Hematopoietic multipotent progenitor cell treated with erythropoietin and hydrocortisone succinate and interleukin-3 and kit ligand, for 15 days (in vitro differentiated cells): ENCODE measurements at places on chromosomes 2 and 18.

DNA sequence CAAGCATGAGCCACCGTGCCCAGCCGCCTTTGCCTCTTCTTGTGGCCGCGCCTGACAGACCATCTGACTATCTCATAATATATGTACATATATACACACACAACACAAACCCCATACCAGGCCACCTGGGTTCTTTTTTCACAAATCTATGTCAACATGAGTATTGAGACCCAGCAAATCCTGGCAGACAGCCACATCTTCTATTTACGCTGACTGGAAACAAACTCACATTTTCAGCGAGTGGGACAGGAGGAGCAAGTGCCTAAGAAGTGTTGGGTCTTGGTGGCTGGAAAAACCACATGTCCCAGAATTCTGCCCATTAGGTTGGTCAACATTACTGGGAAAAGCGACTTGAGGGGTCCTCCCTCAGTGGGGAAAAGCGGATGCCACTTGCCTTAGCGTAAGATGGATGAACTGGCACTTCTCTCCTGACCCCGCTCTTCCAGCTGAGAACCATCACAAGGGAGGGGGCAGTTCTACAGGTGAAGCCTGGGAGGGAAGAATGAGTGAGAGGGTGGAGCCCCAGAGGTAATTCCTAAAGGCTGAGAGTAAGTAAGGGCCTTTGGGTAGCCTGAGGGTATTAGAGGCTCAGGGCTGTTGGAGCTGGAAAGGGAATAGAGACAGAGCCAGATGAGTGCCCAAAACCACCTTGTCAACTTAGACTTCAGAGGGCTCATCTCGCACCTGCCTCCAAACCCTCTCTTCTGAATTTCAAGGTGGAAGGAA is 1.9 kb downstream of the SCYGR3 start:
- DNase-seq, result no peak

- no peak for DNase-seq
Observed at GRCh38 chr2:37688771-37689468, 17.5 kb upstream of the CDC42EP3 start.

- no peak for DNase-seq
Observed at GRCh38 chr2:140604096-140604495, 1526.7 kb downstream of the LRP1B start.

DNA sequence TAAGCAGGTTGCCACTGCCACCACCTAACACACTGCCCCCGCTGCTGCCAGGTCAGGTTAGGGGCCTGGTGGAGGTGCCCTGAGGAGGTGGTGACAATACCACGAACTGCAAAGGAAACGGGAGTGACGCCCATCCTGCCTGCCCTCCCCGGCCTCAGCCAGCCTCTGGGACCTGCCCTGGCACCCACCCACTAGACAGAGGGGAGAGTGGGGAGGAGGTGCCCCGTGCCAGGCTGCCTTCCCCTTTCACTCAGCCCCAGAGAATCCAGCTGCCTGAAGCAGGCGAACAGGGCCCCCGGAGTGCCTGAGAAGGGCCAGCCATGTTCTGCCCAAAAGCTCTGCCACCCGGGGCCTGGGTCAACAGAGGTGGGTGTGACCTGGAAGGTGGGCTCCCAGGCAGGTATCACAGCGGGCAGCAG is 44.5 kb upstream of the FOSL2 start:
- DNase-seq, result no peak

GRCh38 chr18:75364512-75365253 is 62.8 kb downstream of the SMIM21 start:
- DNase-seq, result no peak

DNA sequence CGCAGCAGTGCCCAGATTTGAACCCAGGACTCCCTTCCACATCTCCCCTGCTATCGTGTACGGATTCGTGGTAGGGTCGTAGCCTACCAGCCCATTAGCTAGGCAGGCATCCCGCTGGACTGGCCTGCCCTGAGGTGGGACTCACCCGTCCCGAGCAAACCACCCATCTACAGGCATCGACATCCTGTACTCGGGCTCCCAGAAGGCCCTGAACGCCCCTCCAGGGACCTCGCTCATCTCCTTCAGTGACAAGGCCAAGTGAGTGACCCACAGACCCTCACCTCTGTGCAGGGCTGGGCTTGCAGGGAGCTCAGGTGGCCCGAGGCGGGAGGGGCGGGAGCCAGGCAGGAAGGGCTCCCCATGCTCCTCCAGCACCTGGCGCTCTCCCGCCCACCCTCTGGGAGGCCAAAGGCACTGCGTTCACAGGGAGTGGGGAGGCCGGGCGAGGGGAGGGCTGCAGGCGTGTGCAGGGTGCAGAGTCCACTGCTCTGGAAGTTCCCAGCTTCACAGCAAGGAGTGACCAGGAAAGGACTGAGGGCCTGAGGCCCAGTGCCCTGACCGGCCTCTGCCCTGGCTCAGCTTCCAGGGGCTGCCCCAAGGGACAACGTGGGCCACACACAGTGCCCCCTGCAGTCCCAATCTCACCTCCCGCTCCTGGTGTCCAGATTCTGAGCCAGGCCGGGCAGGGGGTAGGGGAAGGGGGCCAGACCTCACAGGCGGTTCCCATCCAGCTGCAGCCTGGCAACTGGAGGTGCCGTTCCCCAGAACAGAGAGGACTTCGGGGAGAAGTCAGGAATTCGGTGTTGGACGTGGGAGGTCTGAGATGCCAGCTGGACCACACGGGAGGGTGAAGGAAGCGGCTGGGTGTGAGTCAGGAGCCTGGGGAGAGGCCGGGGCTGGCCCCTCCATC is 5.4 kb downstream of the AGXT start:
- no peak for DNase-seq

- DNase-seq, result no peak
Observed at GRCh38 chr2:73844087-73844486, 15.3 kb downstream of the STAMBP start.

- no peak for DNase-seq
Observed at GRCh38 chr2:24054366-24055010, 4.9 kb downstream of the FKBP1B start.

GRCh38 chr2:2887772-2888387 is 489.7 kb downstream of the EIPR1 start:
- DNase-seq, result no peak

GRCh38 chr2:60992985-60993392 is 24.5 kb upstream of the PEX13 start:
- no peak for DNase-seq

- no peak for DNase-seq
Observed at GRCh38 chr2:224114428-224114827, 75.3 kb upstream of the SERPINE2 start.

DNA sequence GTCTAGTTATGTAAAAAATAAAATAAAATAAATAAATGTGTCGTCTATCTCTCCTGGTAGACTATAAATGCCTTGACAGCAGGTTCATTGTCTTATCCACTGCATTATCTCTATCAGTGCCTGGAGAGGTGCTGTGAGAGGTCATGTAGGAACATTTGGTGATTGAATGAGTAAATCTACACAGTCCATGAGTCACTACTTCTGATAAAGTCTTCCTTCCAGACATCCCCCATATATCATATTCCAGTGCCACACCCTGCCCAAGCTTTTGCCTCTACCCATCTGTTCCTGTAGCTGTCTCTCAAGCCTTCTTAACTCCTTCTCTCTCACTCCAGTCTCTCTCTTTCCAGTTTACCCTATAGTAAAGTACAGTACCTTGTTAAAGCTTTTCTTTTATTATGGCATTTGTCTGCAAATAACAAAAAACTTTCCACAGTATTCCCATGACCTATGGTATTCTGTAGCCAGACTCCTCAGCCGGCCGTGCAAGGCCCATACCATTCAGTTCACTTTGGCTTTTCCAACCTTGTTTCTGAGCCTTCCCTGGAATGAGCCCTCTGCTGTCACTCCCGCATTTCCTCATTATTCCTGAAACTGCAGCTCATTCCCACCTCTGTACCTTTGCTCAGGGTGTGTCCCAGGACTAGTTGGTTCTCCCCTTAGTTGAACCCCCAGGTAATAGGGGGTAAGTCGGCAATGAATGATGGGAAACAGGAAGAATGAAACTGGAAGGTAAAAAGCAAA is 37.5 kb downstream of the ANXA4 start:
- no peak for DNase-seq

DNA sequence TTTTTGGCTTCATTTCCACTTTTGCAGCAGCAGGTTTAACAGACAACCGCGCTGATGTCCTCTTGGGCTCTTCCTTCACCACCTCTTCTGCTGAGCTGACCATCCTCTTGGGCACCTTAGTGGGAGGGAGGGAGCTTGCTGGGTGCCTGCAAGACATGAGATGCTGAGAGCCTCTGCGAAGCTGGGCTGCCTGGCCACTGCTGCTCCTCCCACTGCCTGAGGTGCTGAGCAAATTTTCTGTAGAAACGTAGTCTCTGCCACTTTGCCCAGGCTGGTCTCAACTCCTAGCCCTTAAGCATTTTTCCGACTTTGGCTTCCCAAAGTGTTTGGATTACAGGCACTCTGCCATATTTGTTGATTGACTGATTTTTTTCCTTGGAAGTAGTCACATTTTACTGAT is 422.2 kb upstream of the MC4R start:
- DNase-seq, result no peak

GRCh38 chr2:241189856-241190201 is 1.4 kb downstream of the ANO7 start:
- DNase-seq, result no peak

DNA sequence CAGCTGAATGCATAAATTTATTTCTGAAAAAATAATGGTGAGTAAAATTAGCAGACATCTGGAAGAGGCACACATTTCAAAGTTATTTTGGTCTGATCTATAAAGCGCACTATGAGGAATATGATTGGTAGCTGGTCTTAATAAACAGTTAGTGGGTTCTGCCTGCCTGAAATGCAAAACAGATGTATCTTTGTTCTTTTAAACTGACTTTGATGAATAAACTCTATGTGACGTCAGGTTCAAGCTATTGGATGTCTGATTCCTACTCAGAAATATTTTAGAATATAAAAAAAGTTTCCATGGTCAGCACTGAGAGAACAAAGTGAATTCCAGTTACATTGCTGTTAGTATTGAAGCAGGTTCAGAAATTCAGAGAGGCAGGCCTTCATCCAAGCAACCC is 136.4 kb downstream of the TPGS2 start:
- DNase-seq, result no peak

DNA sequence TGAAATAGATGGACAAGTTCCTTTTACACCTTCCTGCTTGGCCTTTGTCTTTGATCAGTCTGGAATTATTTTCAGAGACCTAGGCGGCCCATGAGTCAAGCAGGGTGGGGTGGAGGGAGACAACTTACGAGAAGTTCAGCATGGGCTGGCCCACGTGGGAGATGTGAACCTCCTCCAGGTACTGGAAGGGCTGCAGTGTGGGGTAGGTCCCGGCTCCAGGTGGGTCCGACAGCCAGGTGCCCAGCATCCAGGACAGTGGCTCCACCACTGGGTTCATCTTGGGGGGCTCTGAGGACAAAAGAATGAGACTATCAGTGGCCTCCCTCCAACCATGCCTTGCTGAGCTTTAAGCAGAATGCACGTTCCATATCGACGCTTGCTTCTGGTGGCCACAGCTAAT is 30.8 kb downstream of the THAP4 start:
- DNase-seq, result no peak

DNA sequence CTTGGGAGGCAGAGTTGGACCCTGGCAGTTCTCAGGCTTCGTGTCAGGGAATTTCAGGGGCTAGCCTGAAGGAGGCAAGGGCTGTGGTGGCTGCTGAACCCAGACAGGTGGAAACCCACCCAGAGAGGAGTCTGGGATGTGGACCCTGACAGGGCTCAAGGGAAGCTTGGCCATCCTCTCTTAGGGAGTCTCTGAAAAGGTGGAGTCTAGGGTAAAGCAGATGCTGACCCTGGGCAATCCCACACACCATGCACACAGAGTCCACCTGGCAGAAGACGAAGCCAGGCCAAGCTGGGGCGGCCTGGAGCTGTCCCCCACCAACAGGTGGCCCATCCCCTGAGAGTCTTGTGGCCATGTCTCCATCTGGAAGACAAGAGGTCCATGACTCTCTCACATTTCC is 41.2 kb upstream of the TEX51 start:
- DNase-seq, result no peak

- peak; percentile 61 for DNase-seq
Observed at GRCh38 chr2:26344581-26345282, 1.2 kb upstream of the SELENOI start.

DNA sequence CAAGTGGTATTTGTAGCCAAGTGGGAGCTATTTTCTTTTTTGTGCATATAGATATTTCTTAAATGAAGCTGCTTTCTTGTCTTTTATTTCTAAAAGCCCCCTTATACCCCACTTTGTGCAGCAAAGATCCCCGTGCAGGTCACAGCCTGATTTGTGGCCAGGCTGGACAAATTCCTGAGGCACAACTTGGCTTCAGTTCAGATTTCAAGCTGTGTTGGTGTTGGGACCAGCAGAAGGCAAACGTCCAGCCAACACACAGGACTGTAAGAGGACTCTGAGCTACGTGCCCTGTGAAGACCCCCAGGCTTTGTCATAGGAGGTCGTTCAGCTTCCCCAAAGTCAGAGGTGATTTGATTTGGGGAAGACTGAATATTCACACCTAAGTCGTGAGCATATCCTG is 21.9 kb downstream of the FOSL2 start:
- DNase-seq, result no peak

DNA sequence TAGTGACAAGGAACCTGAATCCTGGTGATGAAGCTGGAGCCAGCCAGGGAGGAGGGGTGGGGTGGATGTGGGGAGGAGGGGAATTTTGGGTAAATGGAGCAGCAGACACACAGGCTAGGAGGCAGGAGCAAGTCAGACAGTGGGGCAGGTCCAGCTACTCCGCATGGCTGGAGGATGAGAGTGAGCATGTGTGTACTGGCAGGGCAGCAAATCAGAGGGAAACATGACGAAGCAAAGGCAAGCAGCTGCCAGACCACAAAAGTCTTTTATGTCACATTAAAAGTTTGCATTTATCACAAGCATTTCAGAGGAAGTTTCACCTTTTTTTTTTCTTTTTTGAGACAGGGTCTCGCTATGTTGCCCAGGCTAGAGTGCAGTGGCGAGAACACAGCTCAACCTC is 11.9 kb upstream of the KIDINS220 start:
- no peak for DNase-seq

DNA sequence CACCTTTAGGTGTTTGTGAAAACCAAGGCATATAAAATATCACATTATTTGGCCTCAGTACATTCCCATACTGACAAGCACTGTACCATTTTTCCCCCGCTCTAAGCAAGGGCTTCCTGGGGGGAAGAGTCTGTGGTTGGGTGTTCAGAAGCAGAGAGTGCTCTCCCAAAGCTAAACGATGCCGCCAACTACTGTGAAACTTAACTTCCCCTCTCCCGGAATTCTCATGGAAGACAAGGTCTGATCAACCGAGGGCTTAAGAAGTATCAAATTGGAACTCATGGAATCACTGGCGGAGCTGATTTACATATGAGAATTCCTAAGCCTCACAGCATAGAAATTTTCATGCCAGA is 433 bp upstream of the MFF start:
- no peak for DNase-seq

GRCh38 chr2:173866874-173867618 is 98.1 kb downstream of the SP3 start:
- DNase-seq, result no peak

GRCh38 chr2:88857274-88857741 is 165.8 kb downstream of the RPIA start:
- DNase-seq, result no peak

GRCh38 chr18:1663879-1664705 is 759.4 kb downstream of the ADCYAP1 start:
- peak; percentile 4 for DNase-seq
